Fibroblast of lung (primary cell): ENCODE measurements at places on chromosomes 2 and 18.

- DNase-seq: no peak
These were observed 260.7 kb upstream of the SESTD1 start for GRCh38 chr2:179525340-179525739.

DNA sequence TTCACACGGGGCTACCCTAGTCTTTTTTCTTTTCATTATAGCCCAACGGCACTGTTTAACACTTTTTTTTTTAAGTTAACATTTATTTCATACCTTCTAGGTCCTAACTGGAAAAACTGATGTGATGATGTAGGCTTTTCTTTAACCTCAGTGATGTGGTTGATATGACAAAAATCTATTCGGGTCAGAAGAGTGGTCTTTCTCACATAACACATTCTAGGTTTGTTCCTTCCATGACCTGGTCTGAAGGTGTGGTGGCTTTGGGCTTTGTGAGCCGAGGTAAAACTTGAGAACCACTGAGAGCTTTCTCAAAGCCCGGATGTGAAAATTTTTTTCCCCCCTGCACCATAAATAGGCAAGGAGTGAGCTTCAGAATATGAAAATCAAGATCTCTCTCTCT lies 44.2 kb downstream of the GPD2 start:
- DNase-seq: no peak

GRCh38 chr18:23828426-23828825 lies 139.2 kb downstream of the LAMA3 start:
- DNase-seq: peak; percentile 55

DNA sequence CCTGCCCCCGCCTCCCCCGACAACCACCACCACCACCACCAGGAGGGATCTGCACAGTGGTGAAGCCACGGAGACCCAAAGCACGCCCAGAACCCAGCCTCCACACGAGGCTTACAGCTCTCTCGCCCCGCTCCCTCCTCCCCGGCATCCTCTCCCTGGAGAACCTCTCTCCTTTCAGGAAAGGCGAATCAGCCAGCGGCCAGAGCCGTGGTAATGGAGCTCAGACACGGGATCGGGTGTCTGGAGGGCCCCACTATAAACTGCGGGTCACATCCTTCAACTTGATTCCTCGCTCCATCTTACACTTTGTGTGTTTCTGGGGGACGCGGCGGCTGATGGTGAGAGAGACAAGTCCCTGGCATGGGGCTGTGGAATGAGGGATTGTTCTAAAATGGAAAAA lies 271.5 kb upstream of the SIX2 start:
- no peak for DNase-seq

DNA sequence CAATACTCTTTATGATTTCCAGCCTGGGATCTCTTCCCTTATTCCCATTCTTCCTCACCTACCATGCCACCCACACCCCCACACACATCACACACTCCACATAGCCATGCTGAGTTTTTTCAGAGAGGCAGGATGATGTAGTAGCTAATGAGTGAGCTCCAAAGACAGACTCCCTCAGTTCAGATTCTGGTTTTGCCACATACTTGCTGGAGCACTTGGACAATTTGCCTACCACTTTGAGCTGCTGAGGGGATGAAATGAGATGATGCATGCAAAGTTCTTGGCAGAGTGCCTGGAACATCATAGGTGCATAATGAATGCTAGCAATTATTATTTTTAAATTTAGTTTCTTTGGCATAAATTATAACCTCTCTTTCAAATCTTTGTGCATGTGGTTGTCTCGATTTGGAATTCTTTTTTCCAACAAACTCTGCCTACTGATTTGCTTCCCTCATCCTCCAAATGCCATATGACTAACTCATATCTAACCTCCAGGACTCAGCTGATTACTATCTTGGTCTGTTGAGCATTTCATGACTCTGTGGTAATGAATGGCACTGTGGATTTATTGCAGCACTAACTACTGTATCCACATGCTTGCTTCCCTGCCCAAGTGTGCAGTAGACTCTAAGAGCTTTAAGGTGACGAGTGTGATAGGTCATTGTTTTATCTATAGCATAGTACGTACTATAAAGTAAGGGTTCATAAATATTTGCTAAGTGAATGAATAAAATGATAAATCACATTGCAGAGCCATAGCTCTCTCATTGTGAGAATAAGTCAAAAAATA lies 99.1 kb downstream of the TACR1 start:
- peak; percentile 6 for DNase-seq

DNA sequence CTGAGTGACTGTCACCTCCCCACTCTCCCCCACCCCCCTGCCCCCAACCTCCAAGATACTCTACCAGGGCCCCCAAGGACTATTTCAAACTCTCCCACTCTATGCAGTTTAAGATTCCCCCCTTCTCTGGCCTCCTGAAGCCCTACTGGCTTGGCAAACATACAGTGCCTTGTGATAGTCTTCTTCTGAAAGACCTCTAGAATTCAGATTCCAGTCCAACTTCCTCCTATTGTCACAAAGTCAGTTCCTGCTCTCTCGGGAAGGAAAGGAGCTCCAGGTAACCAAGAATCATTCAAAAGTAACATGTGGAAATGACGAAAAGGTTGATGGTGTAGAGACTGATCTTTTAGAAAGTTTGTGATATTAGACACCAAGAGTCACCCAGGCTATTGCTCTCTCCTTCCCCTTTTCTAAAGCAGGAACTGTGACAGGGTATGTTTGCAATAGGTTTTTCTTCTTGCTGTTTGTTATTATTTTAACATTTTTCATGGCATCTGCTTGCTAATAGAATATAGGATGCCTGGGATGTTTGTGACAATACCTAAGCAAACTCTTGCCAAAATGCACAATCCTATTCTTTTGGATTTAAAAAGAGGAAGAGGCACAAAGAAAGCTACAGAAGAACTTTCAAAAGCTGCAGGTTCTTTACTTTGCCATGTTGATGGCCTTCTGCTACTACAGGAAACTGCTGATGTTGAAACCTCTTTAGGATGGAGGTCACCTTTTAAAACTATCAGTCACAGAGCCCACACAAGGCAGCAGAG lies 93.5 kb upstream of the MGAT4A start:
- DNase-seq: no peak

DNA sequence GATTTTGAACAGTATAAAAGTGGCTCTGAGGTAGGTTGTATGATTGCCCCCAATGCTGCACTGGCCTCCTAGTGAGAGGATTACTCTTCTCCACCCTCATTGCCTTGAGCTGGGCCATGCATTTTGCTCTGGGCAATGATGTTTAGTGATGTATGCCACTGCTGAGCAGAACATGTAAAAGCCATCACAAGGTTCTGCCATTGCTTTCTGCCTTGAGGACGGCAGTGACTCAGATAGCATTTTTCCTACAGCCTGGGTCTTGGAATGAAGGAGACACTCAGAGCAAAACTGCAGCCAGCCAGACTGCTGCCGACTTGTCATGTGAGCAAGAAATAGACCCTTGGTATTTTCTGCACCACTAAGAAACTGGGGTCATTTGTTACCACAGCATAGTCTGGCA lies 27.6 kb downstream of the GPATCH11 start:
- no peak for DNase-seq

GRCh38 chr2:112880696-112881095 lies 30.3 kb upstream of the IL37 start:
- no peak for DNase-seq

DNA sequence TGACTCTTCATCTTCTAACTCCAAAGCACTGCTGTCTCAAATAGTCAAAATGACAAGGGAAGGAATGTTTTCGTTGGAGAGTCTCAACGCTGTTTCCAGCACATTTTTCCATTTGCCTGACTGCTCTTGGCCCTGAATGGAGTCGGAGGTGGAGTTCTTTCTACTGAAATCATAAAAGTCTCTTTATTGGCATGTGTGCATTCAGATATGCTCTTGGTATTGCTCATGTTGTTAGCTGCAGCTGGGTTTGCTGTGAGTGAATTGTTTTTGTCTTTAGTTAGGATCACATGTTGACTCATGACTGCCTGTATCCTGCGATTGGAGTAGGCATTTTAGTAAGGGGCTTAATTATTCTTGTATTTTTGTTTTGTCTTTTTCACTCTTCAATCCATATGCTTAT lies 16.8 kb downstream of the TMEM17 start:
- DNase-seq: peak; percentile 47

DNA sequence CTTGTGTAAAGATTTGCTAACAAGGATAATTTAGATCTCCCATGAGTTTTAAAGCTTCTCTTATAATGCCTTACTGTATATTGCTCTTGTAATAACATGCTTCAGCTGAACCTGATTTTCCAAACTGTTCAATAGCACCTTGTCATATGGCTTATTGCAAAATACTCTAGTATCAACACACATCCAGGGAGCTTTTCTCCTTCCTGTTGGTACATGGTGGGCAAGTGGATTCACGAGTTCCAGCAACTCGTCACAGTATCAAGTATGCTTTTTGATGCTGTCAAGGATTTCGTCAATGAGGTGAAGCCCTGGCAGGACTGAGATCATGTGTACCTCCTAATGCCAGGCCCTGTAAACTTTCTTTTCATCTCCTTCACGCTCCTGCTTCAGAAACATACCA lies 59.5 kb upstream of the ITPRID2 start:
- no peak for DNase-seq

GRCh38 chr2:125471963-125472362 lies 1184.0 kb upstream of the GYPC start:
- peak; percentile 49 for DNase-seq

DNA sequence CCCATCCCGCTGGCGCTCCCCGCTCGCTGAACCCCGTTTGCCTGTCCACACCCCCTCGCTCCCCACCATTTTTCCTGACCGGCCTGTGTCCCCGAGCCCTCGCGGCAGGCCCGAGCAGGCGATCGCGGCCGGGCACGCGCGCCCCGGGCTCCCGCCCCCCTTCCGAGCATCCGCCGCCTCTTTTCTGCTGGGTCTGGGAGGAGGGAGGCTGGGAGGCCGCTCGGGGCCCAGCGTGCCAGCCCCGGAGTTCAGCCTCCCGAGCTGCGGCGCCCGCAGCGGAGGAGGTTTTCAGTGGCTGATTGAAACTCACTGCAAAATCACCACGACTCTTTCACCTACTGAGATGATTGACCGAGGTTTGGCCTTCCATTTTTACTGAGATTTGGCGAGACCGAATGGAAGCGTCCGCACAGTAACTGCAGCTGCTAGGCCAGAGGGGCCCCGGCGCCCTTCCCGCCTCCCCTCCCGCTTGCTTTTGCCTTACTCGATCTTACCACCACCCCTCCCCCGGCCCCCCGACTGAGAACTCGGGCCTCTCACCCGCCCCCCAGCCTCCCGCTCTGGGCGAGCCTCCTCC lies 4.8 kb downstream of the SOX11 start:
- DNase-seq: peak; percentile 68

- peak; percentile 11 for DNase-seq
These were observed at the start of gene MGAT4A for GRCh38 chr2:98731041-98731893. Gene MGAT4A, minus strand, starts transcription at chr2:98731132. Its CDS starts 4,800 bp downstream, at chr2:98726332.

- no peak for DNase-seq
These were observed 184.7 kb downstream of the EIPR1 start for GRCh38 chr2:3192920-3193319.

GRCh38 chr2:109254174-109254904 lies 125.3 kb downstream of the SH3RF3 start:
- no peak for DNase-seq

DNA sequence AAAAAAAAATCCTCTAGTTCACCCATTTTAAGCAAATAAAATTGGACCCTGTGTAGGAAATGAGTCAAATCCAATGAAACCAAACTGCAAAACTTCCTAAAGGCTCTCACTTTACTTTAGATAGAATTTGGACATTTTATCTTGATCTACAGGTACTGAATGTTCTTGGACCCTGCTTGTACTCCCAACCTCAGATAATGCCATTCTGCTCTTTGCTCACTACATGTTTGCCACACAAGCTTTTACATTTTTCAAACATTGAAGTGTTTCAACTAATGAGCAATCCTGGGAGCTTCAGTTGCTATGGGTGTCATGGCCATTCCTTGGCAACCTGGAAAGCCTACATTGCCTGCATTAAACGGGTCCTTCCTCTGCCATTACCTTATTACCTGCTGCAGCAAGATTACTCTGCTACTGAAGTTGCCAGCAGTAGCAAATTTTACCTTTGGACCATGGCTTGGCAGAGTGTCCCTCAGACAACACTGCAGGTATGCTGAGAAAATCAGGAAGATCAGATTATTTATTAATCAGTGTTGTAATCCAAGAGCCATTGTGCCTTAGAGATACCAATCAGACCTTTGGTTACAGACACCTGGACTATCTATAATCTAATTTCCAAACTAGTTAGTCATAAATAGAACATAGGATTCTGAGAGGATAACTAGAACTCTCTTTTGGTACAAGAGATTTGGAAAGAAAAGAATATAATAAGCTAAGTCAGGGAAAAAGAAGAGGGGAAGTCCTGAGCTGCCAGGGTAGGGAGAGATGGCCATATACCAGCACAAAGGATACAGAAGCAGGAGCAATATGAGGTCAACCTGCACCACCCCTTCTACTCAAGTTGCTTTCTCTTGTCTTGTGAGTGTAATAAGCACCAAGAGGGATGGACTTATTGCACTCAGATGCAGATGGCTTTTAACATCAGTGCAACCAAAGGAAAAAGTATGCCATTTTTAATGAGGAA lies 293.3 kb upstream of the TFPI start:
- no peak for DNase-seq
